Esophagus squamous epithelium (tissue), 5 donors: ENCODE measurements at places on chromosomes 2 and 18.

GRCh38 chr18:31294199-31294747 is 23.7 kb upstream of the DSG1 start:
- DNase-seq: no peak

GRCh38 chr18:53142005-53142404 is 802.0 kb downstream of the DCC start:
- no peak for DNase-seq

GRCh38 chr2:145654746-145655145 is 1134.8 kb upstream of the ZEB2 start:
- DNase-seq: no peak

GRCh38 chr2:117562654-117563053 is 251.8 kb upstream of the DDX18 start:
- no peak for DNase-seq

DNA sequence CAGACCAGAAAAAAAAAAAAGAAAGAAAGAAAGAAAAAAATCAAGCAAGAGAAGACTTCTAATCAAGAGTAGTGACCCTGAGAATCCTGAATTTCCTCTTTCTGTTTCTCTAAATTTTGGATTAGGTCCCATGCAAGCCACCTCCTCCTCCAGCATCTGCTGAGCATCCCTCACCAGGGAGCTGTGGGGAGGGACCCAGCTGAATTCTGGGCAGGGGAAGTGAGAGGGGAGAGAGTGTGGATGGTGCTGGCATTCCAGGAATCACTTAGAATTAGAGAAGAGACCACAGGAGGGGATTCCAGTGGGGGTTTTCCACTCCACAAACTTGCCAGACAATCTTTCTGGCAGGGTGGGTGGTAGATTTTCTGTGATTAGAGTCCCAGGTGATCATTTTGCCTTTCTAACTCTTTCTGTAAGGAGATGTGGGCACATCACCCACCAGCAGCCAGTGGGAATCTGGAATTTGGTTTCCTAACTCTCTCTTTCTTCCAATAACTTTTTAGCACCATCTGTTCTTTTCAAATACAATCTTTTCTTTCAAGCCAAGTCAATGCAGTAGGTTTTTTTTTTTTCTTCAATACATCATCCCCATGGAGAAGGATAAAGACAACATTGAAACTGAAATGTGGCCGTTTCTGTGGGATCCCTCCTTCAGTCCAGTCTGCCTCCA is 279.2 kb downstream of the CLIP4 start:
- DNase-seq: no peak

- DNase-seq: no peak
Observed at GRCh38 chr2:218472988-218473387, 54.1 kb downstream of the VIL1 start.

GRCh38 chr2:214322662-214323061 is 88.2 kb upstream of the VWC2L start:
- DNase-seq: no peak

DNA sequence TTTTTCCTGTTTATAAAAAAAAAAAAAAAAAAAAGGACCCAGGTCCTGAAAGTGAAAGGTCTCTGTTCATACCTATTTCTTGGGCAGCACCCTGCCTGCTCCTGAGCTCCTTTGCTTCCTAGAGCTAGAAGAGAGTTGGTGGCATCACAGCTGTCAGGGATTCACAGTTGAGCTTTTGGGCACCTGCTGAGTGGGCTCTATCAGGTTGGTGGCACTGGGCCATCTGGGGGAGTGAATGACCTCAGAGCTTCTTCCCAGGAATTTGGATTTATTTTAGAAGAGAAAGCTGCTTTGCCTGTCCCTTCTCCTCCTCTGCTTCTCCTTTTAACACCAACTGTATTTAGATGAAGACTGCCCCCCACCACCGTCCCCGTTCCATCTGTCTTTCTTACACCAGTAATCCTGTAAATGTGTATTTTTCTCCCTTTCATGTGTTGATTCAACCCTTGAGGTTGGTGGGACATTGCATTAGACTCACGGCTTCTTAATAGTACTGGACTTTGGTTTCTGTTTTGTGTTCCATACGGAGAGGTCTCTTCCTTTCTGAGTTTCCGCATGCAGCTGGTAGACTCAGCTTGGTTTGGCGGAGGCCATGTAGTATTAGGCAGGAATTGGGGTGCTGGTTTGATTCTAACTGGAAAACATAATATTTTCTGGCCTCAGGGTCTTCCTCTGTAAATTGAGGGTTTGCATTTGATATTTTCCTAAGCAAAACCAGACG is 7.6 kb upstream of the MGAT5 start:
- no peak for DNase-seq

GRCh38 chr2:169106563-169107545 is 37.5 kb downstream of the DHRS9 start:
- DNase-seq: no peak

DNA sequence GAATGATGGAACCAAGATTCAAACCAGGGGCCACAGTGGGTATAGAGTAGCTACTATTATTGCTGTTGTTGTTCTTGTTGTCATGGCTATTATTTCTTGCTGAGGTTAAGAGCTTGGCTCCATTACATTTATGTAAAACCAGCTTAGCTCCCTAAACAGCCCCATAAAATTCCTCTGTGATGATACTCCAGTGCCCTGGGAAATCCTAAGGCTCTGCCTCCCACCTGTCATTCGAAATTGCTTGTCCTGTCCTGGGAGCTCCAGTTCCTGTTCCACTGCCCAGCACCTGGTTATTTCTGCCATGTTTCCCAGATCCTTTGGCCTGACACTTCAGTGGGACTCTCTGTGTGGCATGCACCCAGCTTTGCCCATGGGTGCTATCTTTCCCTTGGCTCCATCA is 27.8 kb upstream of the NCOA1 start:
- no peak for DNase-seq

DNA sequence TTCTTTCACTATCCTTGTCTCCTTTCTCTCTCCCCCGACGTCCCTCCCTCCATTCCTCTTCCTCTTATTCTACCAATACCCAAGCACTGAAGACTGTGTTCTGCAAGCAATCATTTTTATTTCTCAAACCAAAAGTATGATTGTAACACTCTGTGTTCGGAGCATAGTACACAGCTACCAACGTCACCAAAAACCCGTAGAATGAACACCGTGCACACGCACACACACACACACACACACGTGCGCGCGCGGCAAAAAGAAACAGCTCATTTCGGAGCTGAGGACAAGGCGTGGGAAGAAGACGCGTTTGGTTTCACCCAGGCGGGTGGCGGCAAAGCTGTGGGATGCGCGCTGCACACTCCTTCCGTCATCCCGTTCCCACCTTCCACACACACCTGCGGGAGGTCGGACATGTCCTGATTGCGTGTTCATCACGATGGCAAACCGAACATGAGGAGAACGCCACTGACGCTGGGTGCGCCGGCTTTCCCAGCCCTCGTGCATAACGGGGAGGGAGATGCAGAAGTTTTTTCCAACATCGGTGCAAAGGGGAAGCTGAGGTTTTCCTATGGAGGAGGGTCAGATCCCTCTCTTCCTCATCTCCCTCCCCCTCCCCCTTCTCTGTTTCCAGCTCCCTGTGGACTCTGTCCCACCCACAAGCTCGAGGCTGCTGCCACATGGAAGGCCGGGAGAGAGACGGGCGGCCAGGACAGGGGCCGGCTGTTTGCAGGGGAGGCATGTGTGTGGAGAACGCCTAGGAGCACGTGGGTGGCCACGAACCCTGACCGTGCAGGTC is 20.4 kb downstream of the MBP start:
- DNase-seq: no peak

DNA sequence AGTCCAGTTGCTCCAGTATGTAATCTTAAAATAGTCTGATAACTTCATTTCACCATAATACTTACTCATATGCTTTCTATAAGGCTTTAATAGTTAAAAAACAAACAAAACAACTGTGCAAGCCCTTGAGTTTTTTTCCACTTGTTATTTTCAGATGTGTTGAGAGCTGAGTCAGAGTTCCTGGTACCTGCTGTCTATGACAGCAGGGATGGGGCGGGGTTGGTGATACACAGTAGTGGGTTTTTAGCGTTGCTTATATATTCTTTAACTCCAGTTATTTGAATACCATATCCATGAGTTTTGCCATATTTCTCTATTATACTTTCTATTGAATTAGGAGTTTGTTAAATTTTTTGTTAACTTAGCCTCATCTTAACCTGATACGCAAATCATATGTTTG is 5.0 kb downstream of the NAPG start:
- DNase-seq: no peak

DNA sequence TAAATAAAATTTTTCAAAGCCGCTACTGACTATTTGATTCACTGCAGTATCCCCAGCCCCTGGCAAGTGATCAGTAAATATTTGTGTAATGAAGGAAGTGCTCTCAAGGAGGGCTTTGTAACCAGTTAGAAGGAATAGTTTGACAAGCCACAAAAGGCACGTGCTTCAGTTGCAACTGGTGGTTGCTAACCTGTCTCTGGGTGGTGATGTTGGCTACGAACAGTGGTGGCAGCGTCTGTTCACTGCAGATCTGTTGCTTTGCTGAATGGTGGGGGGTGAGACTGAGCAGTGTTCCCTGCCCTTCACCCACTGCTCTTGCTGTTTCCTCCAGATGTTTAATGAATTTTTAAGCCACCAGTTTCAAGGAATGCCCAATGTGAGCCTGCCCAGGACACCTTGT is 73.9 kb upstream of the SIX2 start:
- DNase-seq: no peak

DNA sequence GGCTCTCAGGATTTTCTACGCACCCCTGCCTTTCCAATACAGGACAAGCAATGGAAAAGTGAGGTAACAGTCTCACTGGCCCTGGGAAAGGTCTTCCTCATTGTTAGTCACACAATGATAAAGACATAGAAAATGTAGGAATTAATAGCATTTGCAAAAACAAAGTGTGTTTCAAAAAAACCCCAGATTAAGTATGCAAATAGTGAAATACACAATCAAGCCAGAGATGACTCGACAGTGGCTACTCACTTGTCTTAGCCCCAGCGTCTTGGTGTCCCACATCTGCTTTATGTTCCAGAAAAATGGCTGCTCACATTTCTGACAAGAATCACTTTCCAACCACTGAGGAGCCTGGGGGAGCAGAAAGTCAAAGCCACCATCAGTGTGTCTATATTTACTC is 47.0 kb upstream of the AP1S3 start:
- no peak for DNase-seq

- DNase-seq: no peak
Observed at GRCh38 chr2:127651971-127652550, 6.1 kb downstream of the GPR17 start.

DNA sequence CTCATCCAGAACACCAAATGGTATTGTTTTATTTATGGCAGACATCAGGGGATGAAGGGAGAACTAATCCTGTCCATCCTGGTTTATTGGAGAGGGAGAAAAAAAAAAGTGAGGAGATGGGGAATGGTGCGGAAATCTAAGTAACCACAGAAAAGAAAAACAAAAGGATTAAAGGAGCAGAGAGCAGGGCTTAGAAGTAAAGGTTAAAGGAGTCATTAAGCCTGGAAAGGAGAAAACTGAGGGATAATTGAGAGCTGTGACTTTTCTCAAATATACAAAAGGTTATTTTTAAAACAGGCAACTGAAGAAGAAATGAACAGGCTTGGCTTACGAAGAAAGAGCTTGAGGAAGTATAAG is 127.2 kb upstream of the PPP1CB start:
- no peak for DNase-seq

DNA sequence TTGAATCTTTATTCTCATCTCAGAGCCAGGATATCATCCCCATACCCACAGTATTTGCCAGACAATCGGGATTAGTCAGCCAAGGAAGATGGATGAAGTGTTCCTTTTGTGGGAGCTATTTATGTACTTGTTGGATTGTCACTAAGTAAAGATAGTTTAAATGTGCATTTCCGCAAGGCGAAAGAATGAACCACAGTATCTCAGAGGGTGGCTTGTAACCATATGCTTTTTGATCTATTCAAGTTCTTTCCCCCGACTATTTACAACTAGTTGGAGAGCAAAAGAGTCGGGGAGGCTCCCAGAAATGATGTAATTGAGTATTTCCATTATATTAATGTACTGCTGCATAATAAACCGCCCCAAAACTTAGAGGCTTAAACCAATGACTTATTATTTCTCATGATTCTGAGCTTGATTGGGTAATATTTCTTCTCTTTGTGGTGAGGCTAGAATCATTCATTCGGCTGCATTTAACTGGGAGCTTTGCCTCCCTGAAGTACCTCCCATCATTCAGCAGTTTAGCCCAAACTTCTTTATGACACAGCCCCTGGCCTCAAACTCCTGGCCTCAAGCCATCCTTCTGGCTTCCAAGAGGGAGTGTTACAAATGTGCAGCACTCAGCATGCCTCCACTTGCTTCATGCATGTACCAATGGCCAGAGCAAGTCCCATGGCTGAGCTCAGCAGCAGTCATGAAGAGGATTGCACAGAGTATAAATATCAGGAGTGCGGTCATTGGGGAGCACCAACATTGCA is 423.7 kb downstream of the METTL4 start:
- no peak for DNase-seq

DNA sequence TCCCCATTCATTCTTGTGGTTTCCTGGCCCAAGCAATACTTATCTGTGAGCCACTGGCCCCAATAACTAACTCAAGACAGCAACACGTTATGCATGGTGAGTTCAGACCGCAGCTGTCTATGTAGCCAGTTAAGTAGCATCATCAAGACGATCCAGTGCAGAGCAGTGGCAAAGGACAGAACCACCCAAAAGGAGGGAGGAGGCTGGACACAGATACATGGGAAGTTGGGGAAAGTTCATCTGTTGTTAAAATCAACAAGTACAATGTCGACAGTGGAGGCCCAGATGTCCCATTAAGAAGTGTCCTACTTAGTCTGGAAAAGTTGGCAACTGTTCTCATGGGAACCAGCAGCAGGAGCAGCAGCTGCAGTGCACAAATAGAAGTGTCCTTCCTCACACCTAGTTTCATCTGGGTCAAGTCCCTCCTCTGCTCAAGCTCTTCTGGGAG is 106.9 kb upstream of the THOC1 start:
- DNase-seq: no peak

- no peak for DNase-seq
Observed at GRCh38 chr18:73908323-73908722, 239.3 kb downstream of the FBXO15 start.

GRCh38 chr2:129061069-129061768 is 742.6 kb upstream of the HS6ST1 start:
- no peak for DNase-seq

DNA sequence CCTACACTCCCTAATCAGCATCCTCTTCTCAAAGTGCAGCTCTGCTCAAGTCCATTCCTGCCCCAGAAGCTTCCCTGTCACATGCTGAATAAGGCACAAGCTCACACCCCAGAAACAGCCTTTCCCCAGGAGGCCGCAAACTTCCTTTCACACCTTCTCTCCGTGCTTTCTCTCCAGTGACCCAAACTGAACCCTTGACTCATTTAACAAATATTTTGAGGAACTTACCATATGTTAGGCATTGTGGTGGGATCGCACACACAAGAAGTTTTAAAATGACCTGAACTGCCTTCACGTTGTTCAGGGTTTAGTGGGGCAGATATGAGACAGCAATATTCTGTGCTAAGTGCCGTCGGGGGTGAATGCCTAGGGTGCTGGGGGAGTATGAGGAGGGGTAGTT is 161.3 kb downstream of the INSIG2 start:
- no peak for DNase-seq

- DNase-seq: no peak
Observed at GRCh38 chr2:69020496-69021426, 7.8 kb downstream of the ANTXR1 start.
